ENCODE measurements at places on chromosomes 13 and 19.

DNA sequence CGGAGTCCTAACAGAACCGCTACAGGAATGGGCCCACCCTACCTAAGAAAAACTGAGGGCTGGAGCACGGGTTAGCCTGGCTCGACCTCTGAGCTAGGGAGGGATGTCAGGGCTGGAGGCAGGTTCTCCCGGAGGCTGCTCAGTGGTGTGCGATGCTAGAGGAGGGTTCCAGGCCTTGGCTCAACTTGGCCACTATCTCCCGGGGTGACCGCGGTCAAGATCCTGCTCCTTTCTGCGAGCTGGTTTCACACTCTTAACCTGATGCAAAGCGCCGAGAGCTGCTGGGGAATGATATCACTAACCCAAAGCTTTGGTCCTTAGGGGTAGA is 301 bp downstream of the POP4 start:
- DNase-seq, result no peak

DNA sequence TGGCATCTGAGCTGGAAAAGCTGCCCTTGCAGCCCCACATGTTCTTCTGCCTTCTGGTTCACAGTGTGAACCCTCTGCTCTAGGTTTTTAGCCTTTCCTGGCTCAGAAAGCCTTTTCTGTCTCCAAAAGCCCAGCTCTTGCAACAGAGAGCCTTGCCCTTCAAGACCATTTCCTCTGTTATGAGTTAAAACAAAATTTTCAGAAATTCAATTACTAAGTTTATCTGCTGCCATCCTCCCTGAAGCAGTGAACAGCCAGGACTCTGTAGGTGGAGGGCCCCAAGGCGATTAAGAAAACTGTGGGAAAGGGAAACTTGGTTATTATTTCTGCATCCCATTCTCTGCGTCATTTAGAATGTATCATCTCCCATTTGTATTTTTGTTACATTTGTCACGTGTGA is 18.8 kb downstream of the FAM124A start:
- DNase-seq, result no peak

GRCh38 chr19:17200408-17201079 is 14.6 kb upstream of the USE1 start:
- DNase-seq, result no peak

- no peak for DNase-seq
These were observed 8.2 kb upstream of the VWA8 start for GRCh38 chr13:41969072-41969471.

GRCh38 chr13:44867825-44868224 is 121.4 kb downstream of the NUFIP1 start:
- no peak for DNase-seq

- DNase-seq, result no peak
These were observed 1.6 kb downstream of the SIX5 start for GRCh38 chr19:45767410-45767880.

Measured in CD4-positive, alpha-beta T cell treated with Interleukin-1 beta for 1 hour (primary cell).